ENCODE measurements at places on chromosomes 7 and 10. TPM values are rescaled to one million over a fixed set of nuclear protein-coding genes. Genes with fewer than 3 reads are reported as not detected.

DNA sequence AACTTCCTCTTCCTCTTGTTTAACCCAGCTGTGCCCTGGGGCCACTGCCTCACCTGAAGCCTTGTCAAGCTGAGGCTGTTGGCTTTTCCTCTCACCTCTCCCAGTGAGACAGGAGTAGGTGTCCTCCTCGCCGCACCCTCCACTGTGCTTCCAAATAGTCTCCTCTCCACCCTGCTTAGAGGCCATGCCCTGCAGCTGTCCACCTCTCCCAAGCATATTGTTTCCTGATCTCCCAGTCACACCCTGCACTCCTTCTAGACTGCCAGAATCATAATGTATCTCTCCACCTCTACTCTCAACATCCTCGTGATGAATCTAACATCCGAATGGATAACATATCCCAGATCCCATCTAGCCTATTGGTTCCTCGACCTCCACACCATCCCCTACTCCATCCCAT is 196.3 kb upstream of the GHITM start:
- no peak for DNase-seq

FAM180A gene
- 0.77 TPM for total RNA-seq

PHKG1 gene
- 2.4 TPM for total RNA-seq

LIPM gene
- total RNA-seq: not detected

- DNase-seq: no peak
Measured at GRCh38 chr7:83837683-83838082, 188.7 kb upstream of the SEMA3E start.

MYO1G gene
- total RNA-seq: 1.9 TPM

DNA sequence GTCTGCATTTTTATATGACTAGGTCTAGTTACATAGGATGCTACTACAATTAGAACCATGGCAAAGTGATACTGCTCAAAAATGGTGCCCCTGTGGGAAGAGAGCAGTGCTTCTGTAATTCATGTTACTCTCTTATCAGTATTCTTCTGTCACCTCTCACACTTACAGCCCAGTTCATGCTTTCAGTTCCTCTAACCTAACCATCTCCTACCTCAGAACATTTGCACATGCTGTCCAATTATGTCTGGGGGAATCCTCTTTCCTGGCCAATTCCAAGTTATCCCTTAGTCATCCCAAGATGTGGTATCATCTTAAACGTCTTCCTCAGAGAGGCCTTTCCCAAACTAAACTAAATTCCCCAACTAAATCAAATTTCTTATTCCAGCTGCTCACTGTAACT is 190.2 kb downstream of the RELN start:
- no peak for DNase-seq

- no peak for DNase-seq
Measured at GRCh38 chr10:109114579-109114978, 808.7 kb downstream of the XPNPEP1 start.

- peak; percentile 57 for DNase-seq
Measured at GRCh38 chr10:102555781-102556328, 52.1 kb downstream of the SUFU start.

- DNase-seq: no peak
Measured at GRCh38 chr7:151361193-151361959, 19.8 kb downstream of the NUB1 start.

DNA sequence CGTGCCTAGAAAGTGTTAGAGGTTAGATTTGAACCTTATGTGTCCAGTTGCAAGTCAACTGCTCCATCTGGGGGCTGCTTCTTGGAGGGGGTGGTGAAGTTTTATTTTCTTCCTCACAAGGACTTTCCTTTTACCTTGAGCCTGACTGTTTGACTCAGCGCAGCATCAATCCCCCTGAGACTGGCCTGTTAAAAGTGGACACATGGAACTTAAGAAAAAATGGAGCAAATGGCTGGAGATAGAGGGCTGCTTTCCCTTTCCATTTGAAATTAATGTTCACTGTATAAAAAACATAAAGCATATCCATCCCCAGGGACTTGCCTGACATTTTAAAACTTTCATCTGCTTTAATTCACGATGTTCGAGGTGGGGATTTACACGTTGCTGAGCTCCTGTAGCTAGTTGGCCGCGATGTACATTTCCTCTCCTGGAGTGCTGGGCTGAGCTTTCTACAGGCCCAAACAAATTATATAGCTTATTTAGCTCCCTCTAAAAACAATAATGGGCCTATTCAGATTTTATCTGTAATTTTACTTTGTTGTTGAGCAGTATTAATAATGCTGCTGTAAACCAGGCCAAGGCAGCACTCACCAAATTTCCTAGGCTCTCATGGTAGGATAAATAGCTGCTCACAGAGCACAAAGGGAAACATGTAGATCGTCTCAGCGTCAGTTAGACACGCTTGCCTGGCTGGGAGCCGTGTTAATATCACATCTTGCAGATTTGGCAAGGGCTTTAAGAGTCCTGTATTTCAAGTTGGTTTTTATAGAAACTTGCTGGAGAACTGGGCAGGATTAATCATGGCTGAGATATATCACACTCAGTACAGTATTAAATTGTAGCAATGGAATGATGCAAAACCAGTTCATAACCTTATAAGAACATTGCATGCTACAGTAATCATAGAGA is 251.5 kb downstream of the LRMDA start:
- DNase-seq: peak; percentile 59

DNA sequence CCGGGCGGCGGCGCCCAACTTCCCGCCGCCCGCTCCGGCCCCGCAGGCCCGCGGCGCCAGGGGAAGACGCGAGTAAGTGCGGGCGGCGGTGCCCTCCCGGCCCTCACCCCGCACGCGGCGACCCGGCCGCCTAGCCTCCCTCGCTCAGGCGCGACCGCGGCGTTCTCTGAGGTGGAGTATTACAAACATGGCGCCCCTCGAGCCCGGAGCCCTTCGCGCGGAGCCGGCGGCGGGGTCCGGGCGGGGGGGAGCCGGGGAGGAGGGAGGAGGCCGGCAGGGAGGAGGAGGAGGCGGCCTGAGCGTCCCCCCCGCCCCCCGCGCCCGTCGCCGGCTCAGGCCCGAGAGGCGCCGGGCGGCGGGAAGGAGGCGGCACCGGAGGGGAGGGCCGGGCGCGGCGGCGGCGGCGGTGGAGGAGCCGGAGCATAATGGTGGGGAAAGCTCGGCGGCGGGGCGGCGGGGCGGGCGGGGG is at the start of gene ZMYND11:
Gene ZMYND11, plus strand, starts transcription at position 324 of the 469 bp plus-strand sequence. CDS start 44,558 bp downstream, outside the sequence.
- peak; percentile 60 for DNase-seq

DNA sequence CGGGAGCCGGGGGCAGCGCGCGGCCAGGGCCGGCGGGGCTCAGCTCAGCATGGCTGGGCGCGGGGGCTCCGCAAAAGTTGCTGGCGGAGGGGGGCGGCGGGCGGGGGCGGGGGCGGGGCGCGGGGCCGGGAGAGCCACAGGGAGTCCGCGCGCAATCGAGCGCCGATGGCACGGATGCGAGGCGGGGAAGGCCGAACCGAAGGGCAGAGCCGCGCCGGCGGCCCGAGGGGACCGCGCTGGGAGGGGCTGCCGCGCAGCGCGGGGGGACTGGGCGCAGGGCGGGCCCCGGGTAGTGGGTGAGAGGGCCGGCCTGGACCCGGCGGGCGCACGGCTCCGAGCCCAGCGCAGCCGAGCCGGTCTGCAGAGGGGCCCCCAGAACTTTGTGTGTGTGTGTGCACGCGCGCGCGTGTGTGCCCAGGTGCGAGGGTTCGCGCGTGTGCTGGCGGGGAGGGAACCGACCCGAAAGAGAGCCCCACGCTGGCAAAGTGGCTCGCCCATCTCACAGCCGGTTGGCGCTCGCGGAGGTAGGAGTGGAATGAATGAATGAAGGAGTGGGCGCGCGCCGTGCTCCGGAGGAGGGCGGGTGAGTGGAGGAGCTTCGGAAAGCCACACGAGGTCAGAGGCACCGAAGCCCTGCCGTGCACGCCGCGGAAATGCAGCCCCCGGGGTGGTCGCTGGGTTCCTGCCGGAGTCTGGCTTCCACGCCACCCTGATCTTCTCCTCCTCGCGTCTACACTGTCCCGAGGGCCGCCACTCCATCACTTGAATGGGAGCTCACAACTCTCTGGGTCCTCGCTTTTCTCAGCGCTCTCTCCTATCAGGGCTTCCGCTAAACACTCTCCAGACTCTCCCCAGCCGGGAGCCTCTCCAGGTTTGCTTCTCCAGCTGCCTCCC is at the start of gene HIPK2:
Gene HIPK2, minus strand, starts transcription at position 51 of the 894 bp plus-strand sequence. CDS start 375 bp downstream, outside the sequence.
- peak; percentile 74 for DNase-seq

GRCh38 chr7:135743907-135744731 is 4.5 kb downstream of the FAM180A start:
- DNase-seq: no peak
